ENCODE measurements at places on chromosomes 5 and 9. TPM values are rescaled to one million over a fixed set of nuclear protein-coding genes. Genes with fewer than 3 reads are reported as not detected.

- no peak for DNase-seq
Observed at GRCh38 chr5:110718311-110718710, 8.2 kb downstream of the TMEM232 start.

GRCh38 chr5:95035891-95036685 lies 248.8 kb downstream of the MCTP1 start:
- DNase-seq = no peak

DNA sequence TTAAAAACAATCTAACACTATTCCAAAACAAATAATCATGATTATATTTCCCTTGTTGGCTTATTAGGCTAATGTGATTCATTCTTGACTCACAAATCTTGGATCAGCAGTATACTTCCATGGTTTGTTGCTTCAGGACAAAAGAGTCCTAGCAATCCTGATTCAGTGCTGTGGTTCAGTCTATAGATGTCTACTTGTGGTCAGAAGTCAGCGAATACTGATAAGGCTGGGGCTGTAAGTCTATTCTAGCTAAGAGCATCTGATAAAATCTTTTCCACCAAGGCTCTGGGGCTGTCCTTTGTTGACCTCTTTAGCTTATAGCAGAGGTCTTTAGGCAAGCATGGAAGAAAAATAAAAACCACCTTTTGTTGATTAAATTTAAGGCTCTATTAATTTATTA lies 4.4 kb upstream of the SMIM3 start:
- DNase-seq = peak; percentile 64

- no peak for DNase-seq
Observed at GRCh38 chr5:181044662-181045305, 4.7 kb downstream of the BTNL9 start.

DNA sequence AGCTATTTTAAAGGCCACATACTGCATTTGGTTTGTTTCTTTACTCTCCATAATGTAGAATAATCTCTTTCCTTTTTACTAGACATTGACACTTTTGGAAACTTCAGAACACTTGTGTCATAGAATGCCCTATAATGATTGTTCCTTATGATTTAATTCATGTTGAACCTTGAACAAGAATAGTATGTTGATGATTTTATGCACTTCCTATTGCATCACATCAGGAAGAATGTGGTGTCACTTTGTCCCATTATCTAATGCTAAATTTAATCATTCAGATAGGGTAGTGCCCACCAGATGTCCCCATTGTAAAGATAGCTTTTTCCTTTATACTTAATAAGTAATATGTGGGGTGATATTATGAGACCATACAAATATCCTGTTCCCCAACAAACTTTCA lies 19.4 kb upstream of the DEPDC1B start:
- DNase-seq = no peak

GRCh38 chr9:133506653-133507038 lies 18.1 kb downstream of the MYMK start:
- DNase-seq = peak; percentile 46

DNA sequence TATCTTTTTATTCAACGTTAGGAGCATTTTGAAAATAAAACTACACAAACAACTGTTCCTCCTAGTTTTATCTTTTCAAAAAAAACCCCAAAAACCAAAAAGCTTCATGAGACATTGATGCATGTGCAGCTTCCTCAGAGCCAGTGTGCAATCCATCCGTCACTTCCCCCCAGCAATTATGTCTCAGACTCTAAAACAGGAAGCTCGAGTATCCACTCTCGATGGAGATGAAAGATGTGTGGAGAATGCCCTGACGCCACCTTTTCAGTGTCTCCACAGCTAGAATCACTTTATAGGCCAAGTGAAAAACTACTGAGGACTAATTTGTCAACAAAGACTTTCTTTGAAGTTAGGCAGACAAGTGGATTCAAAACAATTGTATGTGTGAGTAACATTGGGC lies 408.9 kb upstream of the SMARCA2 start:
- DNase-seq = no peak

- DNase-seq = no peak
Observed at GRCh38 chr9:136910901-136911245, 24.6 kb downstream of the TRAF2 start.

DNA sequence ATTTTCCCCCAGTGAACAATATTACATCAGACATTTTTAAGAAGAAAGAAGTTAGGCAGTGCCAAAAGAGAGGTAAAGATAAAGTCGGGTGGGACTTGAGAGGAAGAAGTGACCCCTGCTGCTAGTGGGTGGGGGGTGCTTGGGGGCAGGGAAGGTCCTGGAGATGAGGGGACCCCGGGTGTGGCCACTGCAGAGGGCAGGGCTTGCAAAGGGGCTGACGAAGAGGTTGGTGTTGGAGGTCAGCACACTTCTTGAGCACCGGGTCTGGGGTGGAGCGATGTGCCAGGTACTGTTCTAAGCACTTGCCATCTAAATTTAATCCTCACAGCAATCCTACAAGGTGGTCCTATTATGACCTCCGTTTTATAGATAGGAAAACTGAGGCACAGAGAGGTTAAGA lies 62.0 kb downstream of the AMBP start:
- no peak for DNase-seq

- DNase-seq = no peak
Observed at GRCh38 chr5:146718609-146719008, 159.9 kb downstream of the PPP2R2B start.

GRCh38 chr5:158786390-158786789 lies 313.3 kb downstream of the EBF1 start:
- DNase-seq = no peak

DNA sequence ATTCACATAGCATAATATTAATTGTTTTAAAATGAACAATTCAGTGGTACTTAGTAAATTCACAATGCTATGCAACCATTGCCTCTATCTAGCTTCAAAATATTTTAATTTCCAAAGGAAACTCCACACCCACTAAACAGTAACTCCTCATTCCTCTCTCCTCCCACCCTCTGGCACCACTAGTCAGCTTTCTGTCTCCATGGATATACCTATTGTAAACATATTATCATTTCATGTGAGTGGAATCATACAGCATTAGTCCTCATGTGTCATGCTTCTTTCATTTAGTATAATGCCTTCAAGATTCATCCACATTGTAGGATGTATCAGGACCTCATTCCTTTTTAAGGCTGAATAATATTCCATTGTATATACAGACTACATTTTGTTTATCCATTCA lies 48.6 kb downstream of the PHF2 start:
- no peak for DNase-seq

DNA sequence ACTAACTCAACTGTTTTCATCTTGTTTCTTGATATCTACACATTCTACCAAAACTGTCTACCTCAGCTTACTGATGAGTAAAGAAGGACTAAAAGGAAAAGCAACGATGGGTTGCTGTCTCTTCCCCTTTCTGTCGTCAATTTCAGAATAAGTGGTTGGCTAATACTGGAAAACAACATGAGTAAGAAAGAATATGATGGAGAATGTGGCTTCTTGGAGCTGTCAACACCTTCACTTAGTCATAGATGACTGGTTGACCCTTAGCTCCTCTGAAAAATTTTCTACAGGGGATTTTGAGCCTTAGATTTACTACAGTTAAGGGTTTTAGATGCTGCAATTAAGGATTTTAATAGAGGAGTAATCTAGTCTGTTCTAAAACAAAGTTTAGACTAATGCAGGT lies 797.9 kb downstream of the TLE4 start:
- DNase-seq = no peak

- DNase-seq = no peak
Observed at GRCh38 chr9:19119246-19119645, 8.0 kb downstream of the PLIN2 start.

- no peak for DNase-seq
Observed at GRCh38 chr9:8261737-8262136, 462.2 kb upstream of the DMAC1 start.

FYB1 gene
- 0.04 TPM for total RNA-seq

RABGAP1 gene
- total RNA-seq = 25.0 TPM

TMEM232 gene
- 0.66 TPM for total RNA-seq

CCDC192 gene
- total RNA-seq = not detected

OR1J2 gene
- not detected for total RNA-seq

SPAAR gene
- total RNA-seq = 0.27 TPM

CDHR2 gene
- total RNA-seq = not detected

All from H4 (cell line).